Stimulated activated naive B cell treated with anti-CD40 and anti-IgM and Interleukin-4, amounts not matched to agents 10 μg/mL and 1 μg/mL and 100 μg/mL, for 72 hours (primary cell): ENCODE measurements at places on chromosomes 5 and 9.

GRCh38 chr5:9514968-9515367 lies 30.9 kb downstream of the SEMA5A start:
- DNase-seq: no peak

- no peak for DNase-seq
These were observed 72.1 kb upstream of the GALNT10 start for GRCh38 chr5:154118385-154118784.

DNA sequence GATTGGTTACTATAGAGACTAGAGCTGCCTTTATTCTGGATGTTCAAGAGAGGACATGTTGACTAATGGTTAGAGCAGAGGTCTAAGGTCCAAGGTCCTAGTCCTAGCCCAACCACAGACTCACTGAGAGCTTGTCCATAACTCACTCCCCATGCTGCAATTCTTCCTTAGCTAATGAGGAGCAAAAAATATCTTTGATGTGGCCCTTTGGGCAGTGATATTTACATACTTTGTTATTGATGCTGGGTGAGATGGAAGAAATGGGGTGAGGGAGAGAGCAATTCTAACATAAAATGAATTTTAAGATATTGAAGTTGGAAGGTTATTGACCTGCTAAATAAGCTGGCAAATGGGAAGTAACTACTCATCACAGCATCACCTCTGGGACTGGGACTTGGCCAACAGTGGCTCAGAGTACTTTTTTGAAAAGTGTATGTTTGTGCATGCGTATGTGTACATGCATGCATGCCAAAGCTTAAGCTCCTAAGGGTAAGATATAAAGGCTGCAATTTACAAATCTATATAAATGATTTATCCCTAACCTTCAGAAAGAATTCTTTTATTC lies 58.0 kb upstream of the ANKRD55 start:
- DNase-seq: no peak

GRCh38 chr9:12784461-12785259 lies 9.8 kb downstream of the LURAP1L start:
- no peak for DNase-seq

DNA sequence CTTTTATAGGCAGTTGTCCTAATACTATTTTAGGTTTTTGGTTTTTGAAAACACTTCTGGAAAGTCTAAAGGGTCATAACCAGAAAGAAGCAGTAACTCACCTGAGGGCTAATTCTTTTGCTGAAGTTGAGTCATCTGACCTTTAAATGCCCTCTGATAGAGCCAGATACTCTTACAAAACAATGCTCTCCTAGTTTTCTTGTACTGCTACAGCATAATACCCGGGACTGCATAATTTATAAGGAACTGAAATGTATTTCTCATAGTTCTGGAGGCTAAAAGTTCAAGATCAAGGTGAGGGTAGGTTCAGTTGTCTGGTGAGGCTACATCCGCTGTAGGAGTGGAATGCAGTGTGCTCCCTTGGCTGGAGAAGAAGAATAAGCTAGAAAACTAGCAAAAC lies 670.3 kb downstream of the TLE4 start:
- DNase-seq: no peak

DNA sequence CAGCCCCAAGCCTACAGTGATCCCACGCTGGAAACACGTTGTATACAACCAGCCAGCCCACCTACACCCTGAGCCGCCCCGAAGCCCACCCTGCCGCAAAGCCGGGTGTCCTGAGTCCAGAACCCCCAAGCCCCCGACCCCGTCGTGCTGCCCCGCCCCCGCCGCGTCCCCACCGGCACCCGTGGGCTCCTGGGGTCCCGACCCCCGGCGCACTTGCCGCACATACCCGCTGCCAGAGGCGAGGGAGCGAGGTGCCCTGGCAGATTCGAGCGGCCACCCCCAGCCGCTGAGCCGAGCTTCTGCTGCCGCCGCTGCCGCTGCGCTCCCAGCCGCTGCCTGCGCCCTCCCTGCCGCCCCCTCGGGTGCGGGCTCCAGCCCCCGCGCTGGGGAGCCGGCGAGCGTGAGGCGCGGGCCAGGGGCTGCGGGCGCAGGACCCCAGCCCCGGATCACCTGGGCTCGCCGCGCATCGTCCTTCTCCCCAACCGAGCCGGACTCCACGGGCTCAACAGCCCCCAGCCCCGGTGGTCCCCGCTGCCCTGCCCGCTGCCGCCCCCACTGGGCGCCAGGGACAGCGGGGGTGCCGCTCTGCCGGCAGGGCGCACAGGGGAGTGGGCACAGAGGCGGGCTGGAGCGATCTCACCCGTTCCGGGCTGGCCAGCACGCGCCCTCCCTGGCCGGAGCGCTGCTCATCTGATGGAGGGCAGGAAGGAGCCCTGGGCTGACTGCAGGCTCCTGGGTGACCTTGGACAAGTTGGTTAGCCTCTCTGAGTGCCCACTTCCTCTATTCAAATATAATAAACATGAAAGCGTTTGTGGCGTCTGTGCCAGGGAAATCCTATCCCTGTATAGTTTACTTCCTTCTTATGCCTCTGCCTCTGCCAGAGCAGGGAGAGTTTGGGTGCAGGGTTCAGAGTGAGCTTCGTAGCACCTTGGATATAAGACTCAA lies at the start of gene HTR4:
Gene HTR4 (minus strand): TSS at position 692 of the 946 bp plus-strand sequence. CDS start 17,513 bp downstream, outside the sequence.
- no peak for DNase-seq

GRCh38 chr5:127031147-127031862 lies 947 bp upstream of the MARCHF3 start:
- DNase-seq: no peak

DNA sequence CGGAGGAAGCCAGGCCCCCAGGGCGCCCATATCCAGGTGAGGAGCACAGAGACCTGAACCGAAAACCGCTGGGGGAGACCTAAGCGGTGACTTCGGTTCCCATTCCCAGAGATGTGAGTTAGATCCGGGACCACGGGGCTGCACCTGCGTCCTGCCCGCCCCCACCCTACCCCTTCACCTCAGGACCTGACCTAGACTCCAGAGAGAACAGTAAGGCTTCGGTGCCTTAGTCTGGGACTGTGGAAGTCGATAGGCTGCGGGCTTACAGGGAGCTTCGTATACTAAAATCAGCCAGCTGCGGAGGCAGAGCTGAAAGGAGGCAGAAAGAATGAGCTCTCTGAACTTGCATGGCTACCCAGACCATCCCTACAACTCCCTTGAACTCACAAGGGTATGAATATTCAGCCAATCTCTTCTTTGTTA lies 518 bp upstream of the FAM13B start:
- DNase-seq: no peak
